ENCODE measurements at places on chromosomes 16 and 17.

- DNase-seq: no peak
Measured at GRCh38 chr17:5784791-5785190, 200.5 kb upstream of the NLRP1 start.

- DNase-seq: no peak
Measured at GRCh38 chr17:11997972-11998233, 628 bp upstream of the ZNF18 start.

DNA sequence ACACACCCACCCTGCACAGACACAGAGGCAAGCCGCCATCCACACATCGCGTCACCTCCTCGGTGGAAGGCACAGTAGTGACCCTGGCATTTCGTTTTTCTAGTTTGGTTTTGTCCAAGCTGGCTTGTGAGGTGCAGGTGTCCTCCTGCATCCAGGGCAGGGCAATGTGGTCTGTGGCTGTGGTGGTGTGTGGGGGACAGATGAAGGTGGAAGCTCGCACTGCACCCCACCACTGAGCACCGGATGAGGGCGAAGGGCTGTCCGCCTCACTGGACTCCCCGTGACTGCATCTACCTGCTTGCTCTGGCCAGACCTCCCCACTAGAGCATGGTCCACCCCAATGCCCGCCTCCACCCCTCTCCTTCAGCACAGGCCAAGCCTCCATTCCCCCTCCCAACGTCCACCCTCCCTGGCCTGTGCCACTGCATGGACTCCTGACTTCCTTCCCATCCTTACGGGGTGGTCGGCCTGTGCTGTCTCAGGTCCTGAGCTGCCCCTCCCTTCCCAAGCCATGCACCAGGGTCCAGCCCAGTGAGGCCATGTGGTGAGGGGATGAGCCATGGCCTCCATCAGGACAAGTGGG, 78.8 kb upstream of the CBX4 start:
- no peak for DNase-seq

GRCh38 chr16:84606081-84606875, 11.6 kb downstream of the COTL1 start:
- no peak for DNase-seq

GRCh38 chr17:17507465-17508011, 11.3 kb upstream of the RASD1 start:
- no peak for DNase-seq

- DNase-seq: no peak
Measured at GRCh38 chr17:21113716-21114115, 13.0 kb upstream of the DHRS7B start.

GRCh38 chr17:81811705-81812570, 8.0 kb downstream of the GCGR start:
- DNase-seq: no peak

- DNase-seq: no peak
Measured at GRCh38 chr17:33945646-33946546, 309.2 kb upstream of the CCL2 start.

GRCh38 chr17:17792037-17792550, 44.7 kb downstream of the SREBF1 start:
- no peak for DNase-seq

- no peak for DNase-seq
Measured at GRCh38 chr17:38893113-38893512, 23.3 kb downstream of the LASP1 start.

DNA sequence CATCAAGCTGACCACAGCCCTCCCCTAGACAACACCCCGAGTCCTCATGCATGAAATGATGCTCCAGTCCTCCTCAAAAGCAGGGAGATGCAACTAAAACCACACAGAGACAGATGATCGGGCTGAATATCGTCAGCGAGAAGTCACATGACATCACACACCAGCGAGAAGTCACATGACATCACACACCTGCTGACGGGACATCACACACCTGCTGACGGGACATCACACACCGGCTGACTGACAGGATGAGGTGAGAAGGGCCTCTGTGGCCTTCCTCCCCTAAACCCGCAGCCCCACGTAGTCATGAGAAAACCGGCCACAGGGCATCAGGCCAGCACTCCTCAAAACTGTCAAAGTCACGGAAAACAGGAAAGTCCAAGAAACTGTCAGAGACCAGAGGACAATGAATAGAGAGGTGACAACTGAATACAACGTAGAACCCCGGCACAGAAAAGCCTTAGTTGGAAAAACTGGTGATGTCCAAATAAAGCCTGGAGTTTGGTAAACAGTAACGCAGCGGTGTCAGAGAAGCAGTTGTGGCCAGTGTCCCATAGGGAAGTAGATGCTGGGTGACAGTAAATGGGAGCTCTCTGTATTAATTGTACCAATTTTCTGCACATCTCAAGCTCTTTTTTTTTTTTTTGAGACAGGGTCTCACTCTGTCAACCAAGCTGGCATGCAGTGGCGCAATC, 14.3 kb downstream of the LITAF start:
- DNase-seq: no peak

- DNase-seq: no peak
Measured at GRCh38 chr17:40348136-40348504, 16.4 kb downstream of the GJD3 start.

DNA sequence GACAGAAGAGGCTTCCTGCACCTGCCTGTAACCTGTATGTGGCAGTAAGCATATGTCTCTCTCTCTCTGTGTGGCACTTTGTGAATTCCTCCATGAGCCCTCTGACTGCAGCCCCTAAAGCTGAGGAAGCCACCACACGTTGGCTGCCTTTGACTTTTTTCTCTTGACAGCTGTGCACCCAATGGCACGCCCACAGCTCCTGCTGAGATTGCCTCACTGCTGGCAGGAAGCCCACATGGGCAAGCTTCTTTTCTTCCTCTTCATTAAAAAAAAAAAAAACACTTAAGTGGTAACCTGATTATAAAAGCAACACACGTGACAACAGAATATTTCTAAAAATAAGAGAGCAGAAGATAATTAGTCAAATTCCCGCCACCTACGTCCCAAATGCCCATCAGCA, 34.0 kb upstream of the PIRT start:
- DNase-seq: no peak

- no peak for DNase-seq
Measured at GRCh38 chr16:11372829-11373306, 27.6 kb downstream of the RMI2 start.

DNA sequence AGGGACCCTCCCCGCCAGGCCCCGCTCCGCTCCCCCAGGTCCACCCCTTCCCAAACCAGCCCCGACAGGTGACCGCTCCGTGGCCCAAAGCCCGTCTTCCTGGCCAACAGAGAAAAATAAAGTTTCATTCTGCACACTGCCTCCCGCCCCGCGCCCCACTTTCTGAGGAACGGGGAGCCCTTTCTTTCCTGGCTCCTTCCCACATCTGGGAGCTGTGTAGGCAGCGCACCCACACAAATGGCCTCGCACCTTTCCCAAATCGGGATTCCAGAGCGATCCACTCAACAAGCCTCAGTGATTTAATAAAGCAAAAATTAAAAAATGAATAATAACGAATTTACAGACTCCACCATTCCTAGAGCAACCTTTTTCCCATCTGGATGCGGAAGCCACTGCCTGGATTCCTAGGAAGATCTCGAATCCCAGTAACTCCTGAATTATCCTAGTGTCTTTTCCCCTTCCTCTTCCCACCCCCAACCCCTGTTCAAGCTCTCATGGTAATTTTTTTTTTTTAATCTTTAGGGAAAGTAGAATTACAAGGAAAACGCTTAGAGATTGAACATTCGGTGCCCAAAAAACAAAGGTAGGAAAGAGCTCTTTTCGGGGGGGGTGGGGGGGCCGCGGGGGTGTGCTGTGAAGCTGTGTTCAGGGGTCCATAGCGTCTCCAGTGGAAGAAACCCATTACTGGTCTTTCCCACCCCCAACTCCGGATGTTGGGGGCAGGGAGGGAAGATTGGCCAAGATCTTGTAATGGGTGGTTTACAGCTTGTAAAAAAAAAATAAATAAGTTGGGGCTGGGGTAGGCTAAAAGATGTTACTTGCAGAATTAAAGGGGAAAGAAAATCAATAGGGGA, 1.6 kb downstream of the IGF2BP1 start:
- DNase-seq: no peak

- no peak for DNase-seq
Measured at GRCh38 chr16:5895976-5896375, 798.4 kb upstream of the EEF2KMT start.

- no peak for DNase-seq
Measured at GRCh38 chr17:70205401-70205800, 36.1 kb downstream of the KCNJ2 start.

- no peak for DNase-seq
Measured at GRCh38 chr17:58865301-58865700, 109.6 kb downstream of the PPM1E start.

DNA sequence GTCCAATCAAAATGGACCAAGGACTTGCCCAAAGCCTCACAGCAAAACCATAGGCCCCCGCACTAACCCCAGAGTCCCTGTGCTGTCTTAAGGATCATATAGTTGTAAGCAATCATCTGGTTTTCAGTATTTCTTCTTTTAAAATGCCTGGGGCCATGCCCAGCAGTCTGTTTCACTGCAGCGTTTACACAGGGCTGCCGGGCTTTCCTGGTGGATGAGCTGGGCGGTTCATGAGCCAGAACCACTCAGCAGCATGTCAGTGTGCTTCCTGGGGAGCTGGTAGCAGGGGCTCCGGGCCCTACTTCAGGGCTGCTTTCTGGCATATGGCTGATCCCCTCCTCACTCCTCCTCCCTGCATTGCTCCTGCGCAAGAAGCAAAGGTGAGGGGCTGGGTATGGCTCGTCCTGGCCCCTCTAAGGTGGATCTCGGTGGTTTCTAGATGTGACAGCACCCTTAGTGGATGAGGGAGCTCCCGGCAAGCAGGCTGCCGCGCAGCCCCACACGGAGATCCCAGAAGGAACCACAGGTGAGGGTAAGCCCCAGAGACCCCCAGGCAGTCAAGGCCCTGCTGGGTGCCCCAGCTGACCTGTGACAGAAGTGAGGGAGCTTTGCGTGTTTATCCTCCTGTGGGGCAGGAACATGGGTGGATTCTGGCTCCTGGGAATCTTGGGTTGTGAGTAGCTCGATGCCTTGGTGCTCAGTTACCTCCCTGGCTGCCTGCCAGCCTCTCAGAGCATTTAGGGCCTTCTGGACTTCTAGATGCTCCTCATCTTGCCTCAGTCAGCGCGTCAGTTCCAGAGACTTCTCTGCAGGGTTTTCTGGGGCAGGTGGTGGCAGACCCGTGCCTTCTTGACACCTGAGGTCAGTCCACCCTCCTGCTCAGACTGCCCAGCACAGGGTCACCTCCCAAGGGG, 24.8 kb upstream of the STH start:
- DNase-seq: no peak

GRCh38 chr17:14305785-14306496, 5.1 kb downstream of the HS3ST3B1 start:
- no peak for DNase-seq
